ENCODE measurements at places on chromosomes 2 and 18.

DNA sequence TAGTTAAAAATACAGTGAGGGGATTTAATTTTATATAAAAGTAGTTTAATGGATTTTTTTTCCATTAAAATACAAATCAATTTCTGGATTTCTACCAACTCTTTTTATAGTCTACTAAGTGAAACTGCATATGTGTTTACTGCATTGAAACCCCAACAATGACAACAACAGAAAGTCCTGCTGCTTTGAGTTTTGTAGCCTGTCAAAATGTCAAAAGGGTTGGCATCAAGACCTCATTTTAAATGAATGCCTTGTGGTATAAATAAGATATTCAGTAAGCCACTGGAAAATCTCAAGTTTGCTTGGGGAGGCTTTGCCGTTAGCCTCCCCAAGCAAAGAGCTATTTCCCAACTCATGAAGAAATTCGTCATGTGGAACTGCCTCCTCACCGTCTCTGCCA is 440.3 kb upstream of the HNMT start:
- DNase-seq: no peak

GRCh38 chr18:42164556-42164955 is 209.5 kb downstream of the PIK3C3 start:
- no peak for DNase-seq

GRCh38 chr18:54086046-54086802 is 138.2 kb downstream of the MBD2 start:
- no peak for DNase-seq

GRCh38 chr2:946073-946948 is 4.3 kb upstream of the SNTG2 start:
- no peak for DNase-seq

GRCh38 chr2:120204022-120204405 is 19.2 kb downstream of the TMEM185B start:
- no peak for DNase-seq

GRCh38 chr2:12293874-12294273 is 422.9 kb upstream of the TRIB2 start:
- DNase-seq: no peak

DNA sequence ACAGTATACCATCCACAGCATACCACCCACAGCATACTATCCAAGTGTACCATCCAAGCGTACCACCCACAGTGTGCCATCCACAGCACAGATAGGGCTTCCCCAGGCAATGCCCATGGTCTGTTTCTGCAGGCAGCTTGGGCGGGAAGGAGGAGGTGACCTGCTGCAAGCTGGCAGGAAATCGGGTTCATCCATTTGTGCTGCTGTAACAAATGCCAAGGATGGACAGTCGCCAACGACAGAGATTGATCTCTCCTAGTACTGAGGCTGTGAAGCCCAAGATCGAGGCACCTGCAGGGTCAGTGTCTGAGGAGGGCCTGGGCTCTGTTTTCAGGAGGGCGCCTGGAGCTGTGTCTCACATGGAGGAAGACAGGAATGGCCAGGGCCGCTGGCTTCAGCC is 93.6 kb upstream of the SNTG2 start:
- no peak for DNase-seq

- peak; percentile 40 for DNase-seq
These were observed 60.0 kb downstream of the ZEB2 start for GRCh38 chr2:144459937-144460336.

- DNase-seq: no peak
These were observed 33.8 kb downstream of the HS1BP3 start for GRCh38 chr2:20617081-20617575.

- no peak for DNase-seq
These were observed 32.4 kb upstream of the EML4 start for GRCh38 chr2:42136782-42137124.

DNA sequence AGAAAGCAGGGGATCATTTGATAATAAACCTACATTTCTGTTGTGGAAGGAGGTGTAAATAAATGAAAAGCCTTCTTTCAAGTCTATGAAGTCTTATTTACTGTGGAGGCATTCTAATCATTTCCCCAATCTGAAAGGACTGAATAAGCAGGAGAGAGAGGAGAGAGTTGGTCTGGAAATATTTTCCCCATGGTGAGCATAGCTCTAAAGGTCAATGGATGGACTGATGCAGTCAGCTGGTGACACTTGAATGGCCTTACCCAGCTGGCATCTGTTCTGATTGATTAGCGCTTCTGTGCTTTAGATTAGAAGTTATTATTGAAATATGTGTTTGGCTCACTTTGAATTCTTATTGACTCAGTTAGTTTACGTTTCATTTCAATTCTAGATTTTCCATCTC is 122.7 kb downstream of the PARD3B start:
- DNase-seq: no peak

- peak; percentile 22 for DNase-seq
These were observed 20.5 kb downstream of the TMEM18 start for GRCh38 chr2:656676-657075.

GRCh38 chr2:150581717-150582472 is 94.4 kb upstream of the RND3 start:
- no peak for DNase-seq

GRCh38 chr2:143807192-143807591 is 678.0 kb downstream of the ARHGAP15 start:
- DNase-seq: no peak

GRCh38 chr2:48364100-48364499 is 165.9 kb upstream of the STON1 start:
- DNase-seq: no peak

- no peak for DNase-seq
These were observed 286.5 kb upstream of the SLC14A2 start for GRCh38 chr18:45328811-45329210.

GRCh38 chr2:68238955-68239822 is 13.1 kb downstream of the PPP3R1 start:
- no peak for DNase-seq

DNA sequence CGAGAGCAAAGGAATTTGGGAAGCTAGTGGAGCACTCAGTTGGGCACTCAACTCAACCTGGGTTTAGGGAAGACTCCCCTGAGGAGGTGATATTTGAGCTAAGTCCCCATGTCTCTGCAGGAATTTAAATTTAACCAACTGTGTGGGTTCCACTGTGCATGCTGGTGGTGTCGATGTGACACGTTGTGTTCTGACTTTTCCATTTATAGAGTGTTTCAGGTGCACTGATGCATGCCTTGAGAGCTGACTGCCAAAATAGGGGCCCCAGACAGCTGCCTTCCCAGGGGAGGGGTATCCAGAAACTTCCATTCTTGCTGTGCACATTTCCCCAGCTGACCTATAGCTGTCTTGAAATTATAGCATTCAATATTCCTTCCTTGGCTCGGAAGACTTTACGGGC is 63.7 kb upstream of the BCL2L11 start:
- DNase-seq: no peak

- DNase-seq: no peak
These were observed 85.6 kb upstream of the ETAA1 start for GRCh38 chr2:67311536-67311935.

- DNase-seq: no peak
These were observed 15.4 kb upstream of the MSGN1 start for GRCh38 chr2:17800693-17801458.
